Vein endothelial cell (primary cell): ENCODE measurements at places on chromosomes 5 and 9. TPM values are rescaled to one million over a fixed set of nuclear protein-coding genes. Genes with fewer than 3 reads are reported as not detected.

The PCDHGC3 gene
- 17.0 and 20.5 TPM in 2 replicates for total RNA-seq

The PLPP1 gene
- 35.7 and 81.0 TPM in 2 replicates for total RNA-seq

The C8G gene
- total RNA-seq = 0.33 and 0.76 TPM in 2 replicates

The PDCD1LG2 gene
- total RNA-seq = 7.6 and 11.4 TPM in 2 replicates

The CCDC152 gene
- 0.33 and 0.86 TPM in 2 replicates for total RNA-seq

The ADRA1B gene
- total RNA-seq = 0.29 and 0.33 TPM in 2 replicates

The COL27A1 gene
- total RNA-seq = 7.8 and 17.8 TPM in 2 replicates

The CCL28 gene
- 2.3 and 2.7 TPM in 2 replicates for total RNA-seq

The DIPK1B gene
- 182 and 234 TPM in 2 replicates for total RNA-seq

The C5orf52 gene
- not detected in 2 replicates for total RNA-seq

The GPX8 gene
- 80.4 and 84.5 TPM in 2 replicates for total RNA-seq

The HRH2 gene
- total RNA-seq = under 0.01 TPM in 1 of 2 replicates, not detected in the other

The SHISAL2B gene
- total RNA-seq = not detected in 2 replicates

The GABRG2 gene
- not detected in 2 replicates for total RNA-seq

The CCDC171 gene
- 0.98 and 1.1 TPM in 2 replicates for total RNA-seq

The RASEF gene
- 0.19 TPM in 1 of 2 replicates, not detected in the other for total RNA-seq

The ALDH7A1 gene
- 28.5 and 38.2 TPM in 2 replicates for total RNA-seq

The DDX31 gene
- 15.7 and 19.6 TPM in 2 replicates for total RNA-seq

The LCP2 gene
- total RNA-seq = 2.2 TPM in 1 of 2 replicates, not detected in the other

The EDIL3 gene
- total RNA-seq = 2.9 and 3.5 TPM in 2 replicates

The SPAG8 gene
- 0.10 TPM in 1 of 2 replicates, not detected in the other for total RNA-seq

The HAVCR2 gene
- total RNA-seq = under 0.01 and 0.67 TPM in 2 replicates

The ZNF79 gene
- total RNA-seq = 14.4 and 14.9 TPM in 2 replicates

The QRFP gene
- not detected in 2 replicates for total RNA-seq

The IL5 gene
- not detected in 2 replicates for total RNA-seq

The NFIB gene
- total RNA-seq = 208 and 234 TPM in 2 replicates

The HACD4 gene
- 0.19 and 0.98 TPM in 2 replicates for total RNA-seq

The EGR1 gene
- 0.48 and 0.98 TPM in 2 replicates for total RNA-seq

The GABRP gene
- total RNA-seq = 1.1 and 1.3 TPM in 2 replicates

The SPATA31D4 gene
- total RNA-seq = not detected in 2 replicates

The PAX5 gene
- total RNA-seq = not detected in 2 replicates

The RMI1 gene
- total RNA-seq = 5.9 and 10.8 TPM in 2 replicates

The DAB2IP gene
- 37.1 and 54.9 TPM in 2 replicates for total RNA-seq

The SAP30L gene
- 17.6 and 18.2 TPM in 2 replicates for total RNA-seq

The HTR1A gene
- not detected in 2 replicates for total RNA-seq

The XRCC4 gene
- total RNA-seq = 7.5 and 10.1 TPM in 2 replicates

The DRD1 gene
- total RNA-seq = not detected in 2 replicates

The CDHR2 gene
- not detected in 2 replicates for total RNA-seq

The BNC2 gene
- total RNA-seq = 29.0 and 34.3 TPM in 2 replicates
